ENCODE measurements at places on chromosomes 12 and 14. TPM values are rescaled to one million over a fixed set of nuclear protein-coding genes. Genes with fewer than 3 reads are reported as not detected.

Gene TAS2R50
- 1.2 TPM for total RNA-seq

Gene LRIG3
- total RNA-seq = not detected

Gene IL22
- total RNA-seq = not detected

Gene IKZF4
- 20.0 TPM for total RNA-seq

Gene ARHGEF40
- not detected for total RNA-seq

Gene SDR9C7
- not detected for total RNA-seq

Gene NEDD8
- total RNA-seq = 175 TPM

Gene TMED8
- total RNA-seq = 11.7 TPM

Gene KRT6C
- not detected for total RNA-seq

Gene KRT73
- total RNA-seq = 3.7 TPM

Gene IPO4
- 43.3 TPM for total RNA-seq

Gene FZD10
- not detected for total RNA-seq

Gene ADAMTS20
- not detected for total RNA-seq

Gene KRT78
- total RNA-seq = not detected

Gene OR4E2
- total RNA-seq = not detected
